HFFc6 (cell line): ENCODE measurements at places on chromosomes 4 and X. TPM values are rescaled to one million over a fixed set of nuclear protein-coding genes. Genes with fewer than 3 reads are reported as not detected.

- DNase-seq, result peak; percentile 35
These were observed 10.5 kb downstream of the ACSL1 start for GRCh38 chr4:184815046-184815877.

GRCh38 chr4:80255329-80256095, 11.0 kb upstream of the FGF5 start:
- DNase-seq, result peak; percentile 79

DNA sequence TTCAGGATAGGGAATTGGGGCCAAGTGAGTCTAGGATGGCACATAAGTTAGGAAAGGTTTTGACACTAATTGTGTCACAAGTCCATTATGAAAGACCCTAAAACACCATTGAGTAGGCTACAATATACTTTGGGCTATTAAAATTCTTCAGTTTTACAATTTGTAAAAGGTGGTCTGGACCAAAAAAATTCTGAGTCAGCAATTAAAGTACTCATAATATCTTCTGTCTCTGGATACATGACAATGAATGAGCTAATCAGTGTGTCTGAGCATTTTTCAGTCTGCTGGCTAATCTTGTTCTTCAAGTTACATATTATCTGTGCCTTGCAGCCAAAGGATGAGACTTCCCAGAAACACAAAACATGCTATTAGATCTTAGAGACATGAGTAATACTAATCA, 14.3 kb downstream of the ARMCX1 start:
- DNase-seq, result no peak

The TIMM8A gene
- 17.0 and 22.0 TPM in 2 replicates for total RNA-seq

DNA sequence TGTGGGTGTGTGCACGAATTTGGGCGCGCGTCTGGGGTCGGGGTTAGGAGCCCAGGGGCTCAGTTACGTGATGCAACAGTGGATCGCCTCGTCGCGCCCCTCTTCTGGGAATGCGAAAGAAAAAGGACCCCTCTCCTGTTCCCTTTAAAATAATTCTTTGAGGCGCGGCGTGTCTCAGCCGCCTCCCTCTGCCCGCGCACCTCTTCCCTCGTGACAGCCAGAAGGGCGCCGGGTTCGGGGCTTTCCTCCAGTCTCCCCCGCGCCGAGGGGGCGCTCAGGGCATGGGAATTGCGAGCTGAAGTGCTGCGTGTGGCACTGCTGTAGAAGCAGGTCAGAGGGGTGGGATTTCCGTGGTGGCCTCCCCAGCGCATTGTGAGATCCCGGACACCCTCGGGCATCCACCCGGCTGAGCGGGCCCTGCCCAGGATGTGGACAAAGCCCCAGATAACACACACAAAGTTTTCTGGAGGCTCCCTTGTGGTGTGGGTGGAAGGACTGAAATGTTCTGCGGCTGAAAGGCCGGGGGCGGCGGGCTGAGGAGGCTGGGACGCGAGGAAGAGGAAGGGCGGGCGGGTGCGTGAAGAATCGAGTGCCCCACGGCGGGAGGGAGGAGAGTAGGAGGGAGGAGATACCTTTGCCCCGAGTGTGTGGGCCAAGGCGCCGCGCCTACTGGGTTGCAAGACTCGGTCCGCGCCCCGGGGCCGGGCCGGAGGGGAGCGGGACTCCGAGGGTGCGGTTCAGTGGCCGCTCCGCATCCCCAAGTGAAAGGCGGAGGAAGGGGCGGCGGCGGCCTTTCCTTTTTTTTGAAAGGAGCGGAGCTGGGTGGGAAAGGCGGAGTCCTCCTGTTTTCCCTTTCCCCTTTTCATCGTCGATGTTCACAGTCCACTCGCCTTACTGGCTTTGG, 752 bp downstream of the SEPTIN11 start:
- DNase-seq, result no peak

The LRCH2 gene
- total RNA-seq, result 6.4 to 8.9 TPM (median 6.4 TPM) in 3 replicates

DNA sequence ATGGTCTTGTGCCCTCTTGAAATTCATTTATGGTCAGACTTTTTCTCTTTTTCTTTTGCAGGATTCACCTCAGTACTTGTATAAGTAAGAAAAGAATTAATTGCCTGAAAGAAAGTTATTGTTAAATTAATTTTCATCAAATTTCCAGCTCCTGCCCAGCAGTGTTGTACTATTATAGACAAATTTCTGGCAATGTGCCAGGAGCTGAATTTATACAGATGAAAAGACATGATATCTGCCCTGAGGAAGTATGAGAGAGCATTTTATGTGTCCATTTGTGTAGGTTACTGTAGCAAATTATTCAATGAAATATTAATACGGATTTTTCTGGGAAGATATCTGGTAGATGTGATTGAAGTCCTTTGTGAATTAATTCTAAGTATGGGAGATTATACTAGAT, 2371.5 kb upstream of the TENM3 start:
- no peak for DNase-seq

The MAGT1 gene
- total RNA-seq, result 72.1 to 76.7 TPM (median 74.0 TPM) in 3 replicates
